ENCODE measurements at places on chromosomes 2 and 18.

GRCh38 chr2:172358691-172359556 is 68.5 kb upstream of the ITGA6 start:
- DNase-seq = no peak

DNA sequence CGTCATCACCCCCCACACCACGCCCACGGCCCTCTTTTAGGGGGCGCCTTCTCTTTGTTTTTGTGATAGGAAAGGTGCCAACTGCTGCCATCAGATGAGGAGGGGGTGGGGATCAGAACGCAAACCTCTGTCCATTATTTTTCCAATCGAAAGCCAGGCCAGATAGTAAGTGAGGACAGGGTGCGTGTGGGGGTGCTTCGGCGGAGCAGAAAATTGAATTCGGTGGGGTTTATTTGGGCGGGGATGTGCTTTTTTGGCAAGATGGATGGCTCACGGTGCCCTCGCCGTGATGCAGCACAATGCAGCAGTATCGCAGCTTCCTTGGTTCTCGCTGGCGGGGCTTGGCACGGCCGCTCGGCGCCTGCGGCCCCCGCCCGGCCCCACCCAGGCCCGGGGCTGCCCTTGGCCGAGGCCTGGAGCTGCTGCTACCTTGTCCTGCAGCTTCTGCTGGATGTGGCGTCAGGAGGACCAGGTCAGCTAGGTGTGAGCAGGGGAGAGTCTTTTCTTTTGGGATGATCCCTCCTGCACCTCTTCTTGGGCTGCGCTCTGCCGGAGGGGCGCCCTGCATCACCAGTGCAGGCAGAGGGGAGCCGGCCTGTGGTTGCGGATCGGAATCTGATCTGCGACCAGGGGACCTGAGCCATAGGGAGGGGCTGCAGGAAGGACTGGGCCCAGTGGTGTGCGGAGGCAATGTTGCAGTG is 1.3 kb downstream of the SPTBN1 start:
- DNase-seq = no peak

DNA sequence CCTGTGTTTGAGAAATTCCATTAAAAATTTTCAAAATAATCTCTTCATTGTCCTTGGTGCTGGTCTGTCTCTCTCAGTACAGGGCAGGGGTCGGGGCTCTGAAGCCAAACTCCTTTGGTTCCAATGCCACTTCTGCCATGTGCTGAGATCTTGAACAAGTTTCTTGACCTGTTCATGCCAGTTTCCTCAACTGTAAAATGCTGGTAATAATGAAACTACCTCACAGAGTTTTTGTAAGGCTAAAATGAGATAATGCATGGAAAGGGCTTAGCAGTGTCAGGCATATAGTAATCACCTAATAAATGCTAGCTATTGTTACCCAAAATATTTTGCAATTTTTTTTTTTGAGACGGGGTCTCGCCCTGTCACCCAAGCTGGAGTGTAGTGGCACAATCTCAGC is 16.9 kb upstream of the MREG start:
- no peak for DNase-seq

GRCh38 chr18:50805732-50806131 is 14.1 kb downstream of the MRO start:
- no peak for DNase-seq

GRCh38 chr2:191109888-191110287 is 40.9 kb downstream of the STAT4 start:
- DNase-seq = no peak

DNA sequence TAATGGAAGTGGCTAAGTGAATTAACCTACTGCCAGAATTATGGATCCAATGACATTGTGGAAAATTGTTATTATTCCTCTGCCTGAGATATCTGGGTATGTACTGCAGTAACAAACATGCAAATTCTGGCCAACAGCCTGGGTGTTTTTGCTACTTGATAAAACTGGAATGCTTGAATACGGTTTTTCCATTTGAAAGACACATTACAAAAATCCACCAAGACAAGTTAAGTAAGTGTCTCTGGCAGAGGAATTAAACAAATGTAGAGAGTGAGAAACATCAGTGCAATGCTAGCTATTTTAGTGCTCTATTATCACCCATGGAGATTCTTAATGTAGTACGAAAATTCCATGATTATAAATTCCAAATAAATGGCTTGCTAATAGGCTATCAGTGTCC is 312.4 kb upstream of the MEIS1 start:
- no peak for DNase-seq

GRCh38 chr2:41764919-41765318 is 282.9 kb upstream of the PKDCC start:
- no peak for DNase-seq

GRCh38 chr2:54370405-54371104 is 85.6 kb upstream of the SPTBN1 start:
- no peak for DNase-seq

DNA sequence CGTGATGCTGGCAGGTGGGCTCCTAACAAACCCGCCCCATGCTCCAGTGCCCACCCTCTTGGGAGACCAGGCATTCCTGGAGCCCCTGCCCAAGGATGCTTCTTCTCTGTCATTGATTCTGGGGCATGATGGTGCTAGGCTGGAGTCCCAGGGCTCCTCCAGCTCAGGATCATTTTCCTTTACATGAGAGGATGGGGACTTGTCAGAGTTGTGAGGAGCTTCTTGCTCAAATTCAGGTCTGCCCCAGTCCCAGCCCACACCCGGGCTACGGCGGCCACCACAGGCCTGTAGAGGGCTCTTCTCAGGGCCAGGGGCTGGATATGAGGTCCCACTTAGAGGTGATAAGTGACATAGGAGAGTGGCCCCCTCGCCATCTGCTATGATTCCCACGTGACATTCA is 141.1 kb upstream of the COPS8 start:
- DNase-seq = no peak

DNA sequence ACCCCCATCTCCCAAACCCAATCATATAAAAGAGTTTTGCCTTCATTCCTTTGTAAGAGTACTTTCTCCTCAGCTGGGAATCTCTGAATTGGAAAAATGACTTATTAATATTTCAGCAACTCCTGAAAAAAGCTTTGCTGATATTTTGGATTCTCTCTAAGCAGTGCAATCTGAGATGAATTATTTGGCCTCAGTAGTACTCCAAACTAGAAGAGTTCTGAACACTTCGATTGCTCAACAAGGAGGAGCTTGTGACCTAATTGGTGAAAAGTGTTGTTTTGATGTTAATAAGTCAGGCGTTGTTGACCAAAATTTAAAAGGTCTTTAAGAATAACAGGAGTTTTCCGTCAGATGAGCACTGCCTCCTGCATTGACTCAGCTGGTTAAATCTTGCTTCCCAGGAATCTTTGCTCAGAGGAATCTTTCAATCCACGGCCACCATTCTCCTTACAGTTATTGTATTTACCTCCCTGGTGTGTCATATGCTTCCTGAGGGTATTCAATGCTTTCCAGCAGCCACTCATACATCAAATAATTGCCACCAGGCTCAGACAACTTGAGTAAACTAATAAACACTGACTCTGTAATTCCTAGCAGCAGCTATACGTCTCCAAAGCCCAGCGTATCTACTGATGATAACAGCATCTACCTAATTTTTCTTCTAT is 24.5 kb upstream of the LIPG start:
- no peak for DNase-seq

GRCh38 chr2:238320648-238321281 is 447 bp downstream of the TRAF3IP1 start:
- no peak for DNase-seq

- no peak for DNase-seq
These were observed 248.9 kb downstream of the ANAPC1 start for GRCh38 chr2:111634995-111635538.

- no peak for DNase-seq
These were observed 178.1 kb upstream of the CYP26B1 start for GRCh38 chr2:72325592-72326422.

- no peak for DNase-seq
These were observed 31.9 kb upstream of the CYP1B1 start for GRCh38 chr2:38107738-38108410.

GRCh38 chr2:215667585-215668377 is 231.9 kb upstream of the FN1 start:
- DNase-seq = no peak
